ENCODE measurements at places on chromosomes 4 and X. TPM values are rescaled to one million over a fixed set of nuclear protein-coding genes. Genes with fewer than 3 reads are reported as not detected.

Gene MAGEC1
- not detected for total RNA-seq

DNA sequence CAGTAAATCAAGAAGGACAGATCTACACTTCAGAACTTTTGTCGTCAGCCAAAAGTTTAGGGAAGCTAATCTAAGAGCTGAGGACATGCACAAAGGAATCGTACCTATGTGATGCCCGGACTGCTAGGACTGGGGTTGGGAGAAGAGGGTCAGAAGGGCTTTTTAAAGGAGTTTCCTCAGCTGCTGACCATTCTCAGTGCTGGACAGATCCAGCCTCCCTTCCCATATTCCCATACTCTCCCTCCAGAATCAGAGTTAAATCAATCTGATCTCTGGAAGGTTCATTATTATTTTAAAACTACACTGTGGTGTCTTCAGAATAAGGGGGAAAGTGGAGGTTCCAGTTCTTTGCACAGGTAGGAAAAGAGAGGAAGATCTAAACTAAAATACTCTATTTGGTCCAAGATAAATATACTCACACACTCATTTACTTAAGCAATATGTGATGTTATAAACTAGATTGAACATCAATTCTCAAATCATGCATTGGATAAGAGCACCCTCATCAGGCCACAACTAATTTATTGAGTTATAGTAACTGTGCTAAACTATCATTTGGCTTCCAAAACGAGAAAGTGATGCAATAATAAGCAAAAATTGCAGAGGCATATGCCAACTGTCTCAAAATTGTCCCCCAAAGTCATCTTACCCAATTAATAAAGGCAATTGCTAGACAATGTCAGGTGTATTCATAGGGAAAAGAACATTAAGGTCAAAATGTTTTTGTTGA is 124.7 kb downstream of the HNRNPD start:
- no peak overlapping the region for H3K27ac ChIP-seq
- H3K27me3 ChIP-seq, result no peaks in the 10 kb centered on the region
- no peaks in the 10 kb centered on the region for H3K4me1 ChIP-seq
- no peak for DNase-seq

- no peak for DNase-seq
- no peaks in the 10 kb centered on the region for H3K4me1 ChIP-seq
- no peaks in the 10 kb centered on the region for H3K27me3 ChIP-seq
- H3K36me3 ChIP-seq, result no peaks in the 10 kb centered on the region
- H3K27ac ChIP-seq, result no peak overlapping the region
Observed at GRCh38 chr4:179352221-179352620, 1910.0 kb upstream of the AGA start.

Gene FGFRL1
- 18.9 TPM for total RNA-seq

GRCh38 chr4:110475881-110476818 is at the start of gene ENPEP:
Gene ENPEP (plus strand): TSS chr4:110476155. CDS start chr4:110476415, 260 bp downstream.
- H3K27ac ChIP-seq, result no peak within 1 kb of the TSS
- no peaks in the 10 kb centered on the region for H3K27me3 ChIP-seq
- DNase-seq, result no peak
- no peak within 1 kb of the TSS for H3K4me3 ChIP-seq

DNA sequence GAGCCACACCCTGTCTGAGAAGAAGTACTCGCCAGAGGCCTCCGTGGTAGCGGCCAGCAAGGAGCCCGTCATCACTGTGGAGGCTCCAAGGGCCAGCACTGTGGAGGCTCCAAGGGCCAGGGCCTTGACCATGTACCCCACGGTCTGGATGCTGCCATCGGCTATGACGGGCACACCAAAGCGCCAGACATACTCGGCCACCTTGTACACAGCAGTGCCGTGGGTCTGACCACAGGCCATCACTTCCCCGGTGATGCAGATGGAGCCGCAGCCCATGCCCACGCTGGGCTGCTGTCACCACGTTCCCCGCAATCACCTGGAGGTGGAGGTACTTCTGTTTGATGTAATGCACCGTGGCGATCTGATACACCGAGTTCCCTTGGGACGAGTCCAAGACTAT is 377.7 kb upstream of the MAOA start:
- no peak for DNase-seq
- H3K4me3 ChIP-seq, result no peak overlapping the region
- no peaks in the 10 kb centered on the region for H3K4me1 ChIP-seq

Gene NWD2
- not detected for total RNA-seq

Gene F9
- total RNA-seq, result not detected

Gene ADH1C
- total RNA-seq, result not detected

GRCh38 chr4:128009428-128009827 is 44.2 kb downstream of the ABHD18 start:
- no peaks in the 10 kb centered on the region for H3K27me3 ChIP-seq
- H3K4me3 ChIP-seq, result no peak overlapping the region
- no peaks in the 10 kb centered on the region for H3K4me1 ChIP-seq
- DNase-seq, result no peak

Gene GAGE2A
- total RNA-seq, result not detected

DNA sequence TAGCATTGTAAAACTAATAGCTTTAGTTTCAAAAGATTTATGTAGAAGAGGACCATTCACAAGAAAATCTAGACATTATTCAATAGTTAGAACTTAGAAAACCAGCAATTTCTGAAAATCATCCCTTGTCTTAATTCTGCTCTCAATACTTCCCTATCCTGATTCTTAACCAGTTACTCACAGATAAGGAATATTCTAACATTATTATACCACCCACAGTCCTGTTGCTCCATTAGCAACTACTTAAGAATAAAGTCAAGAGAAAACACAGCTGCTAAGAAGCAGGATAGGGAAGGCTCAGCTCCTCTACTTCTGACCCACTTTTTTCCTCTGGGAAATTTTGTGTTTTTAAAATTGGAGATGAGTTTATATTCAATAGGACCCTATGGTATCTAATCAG is 47.7 kb downstream of the PHKA1 start:
- no peak overlapping the region for H3K27ac ChIP-seq
- H3K4me3 ChIP-seq, result no peak overlapping the region
- DNase-seq, result no peak
- no peaks in the 10 kb centered on the region for H3K4me1 ChIP-seq
- H3K27me3 ChIP-seq, result no peaks in the 10 kb centered on the region

- no peak overlapping the region for H3K4me3 ChIP-seq
- DNase-seq, result no peak
- H3K27me3 ChIP-seq, result no peaks in the 10 kb centered on the region
- no peak overlapping the region for H3K27ac ChIP-seq
Observed at GRCh38 chrX:10939424-10939823, 171.7 kb upstream of the HCCS start.

GRCh38 chrX:1903236-1903935 is 288.5 kb downstream of the ASMT start:
- H3K27ac ChIP-seq, result no peak overlapping the region
- no peak for DNase-seq
- no peak overlapping the region for H3K4me3 ChIP-seq

DNA sequence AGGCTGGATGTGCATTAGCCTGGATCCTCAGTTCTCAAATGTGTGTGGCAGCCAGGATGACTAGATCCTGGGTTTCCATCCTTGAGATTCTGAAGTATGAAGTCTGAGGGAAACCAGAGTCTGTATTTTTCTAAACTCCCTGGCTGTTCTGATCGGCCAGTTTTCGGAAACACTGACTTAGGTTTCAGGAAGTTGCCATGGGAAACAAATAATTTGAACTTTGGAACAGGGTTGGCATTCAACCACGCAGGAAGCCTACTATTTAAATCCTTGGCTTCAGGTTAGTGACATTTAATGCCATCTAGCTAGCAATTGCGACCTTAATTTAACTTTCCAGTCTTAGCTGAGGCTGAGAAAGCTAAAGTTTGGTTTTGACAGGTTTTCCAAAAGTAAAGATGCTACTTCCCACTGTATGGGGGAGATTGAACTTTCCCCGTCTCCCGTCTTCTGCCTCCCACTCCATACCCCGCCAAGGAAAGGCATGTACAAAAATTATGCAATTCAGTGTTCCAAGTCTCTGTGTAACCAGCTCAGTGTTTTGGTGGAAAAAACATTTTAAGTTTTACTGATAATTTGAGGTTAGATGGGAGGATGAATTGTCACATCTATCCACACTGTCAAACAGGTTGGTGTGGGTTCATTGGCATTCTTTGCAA is 67.6 kb downstream of the PDGFRA start:
- H3K36me3 ChIP-seq, result no peaks in the 10 kb centered on the region
- no peak overlapping the region for H3K4me3 ChIP-seq
- H3K27ac ChIP-seq, result no peak overlapping the region
- DNase-seq, result no peak
- H3K27me3 ChIP-seq, result no peaks in the 10 kb centered on the region
- no peaks in the 10 kb centered on the region for H3K4me1 ChIP-seq

Gene EFHC2
- 3.4 TPM for total RNA-seq

GRCh38 chr4:117093571-117093970 is 8.2 kb upstream of the TRAM1L1 start:
- H3K36me3 ChIP-seq, result no peaks in the 10 kb centered on the region
- H3K4me1 ChIP-seq, result no peaks in the 10 kb centered on the region
- H3K4me3 ChIP-seq, result no peak overlapping the region

Gene HOPX
- total RNA-seq, result not detected

DNA sequence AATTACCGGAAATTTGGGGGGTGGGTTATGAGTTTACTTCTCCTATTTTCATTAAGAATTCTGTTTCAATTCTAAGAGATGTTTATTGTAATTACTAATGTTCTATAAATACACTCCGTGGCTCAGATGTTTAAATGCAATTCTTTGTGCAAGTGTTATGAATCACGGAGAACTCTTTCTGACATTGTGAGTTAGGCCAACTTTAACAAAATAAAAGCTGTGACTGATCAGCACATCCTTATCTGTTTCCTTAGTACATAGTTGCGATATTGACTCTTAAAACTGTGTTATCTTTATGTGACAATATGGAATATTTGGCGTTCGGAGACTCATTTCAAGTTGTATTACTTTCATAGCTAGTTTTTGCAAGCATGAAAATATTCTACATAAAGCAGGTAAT is 902 bp downstream of the KLHL4 start:
- no peak overlapping the region for H3K27ac ChIP-seq
- H3K27me3 ChIP-seq, result no peaks in the 10 kb centered on the region
- peak overlapping the region; percentile 54 for H3K4me3 ChIP-seq
- DNase-seq, result no peak
- no peaks in the 10 kb centered on the region for H3K36me3 ChIP-seq

- no peaks in the 10 kb centered on the region for H3K4me1 ChIP-seq
- no peak for DNase-seq
- H3K27ac ChIP-seq, result no peak overlapping the region
- H3K27me3 ChIP-seq, result no peaks in the 10 kb centered on the region
- no peaks in the 10 kb centered on the region for H3K36me3 ChIP-seq
Observed at GRCh38 chr4:79290376-79290775, 35.5 kb downstream of the NAA11 start.

Gene PHOX2B
- total RNA-seq, result not detected

- no peak overlapping the region for H3K27ac ChIP-seq
- H3K4me3 ChIP-seq, result no peak overlapping the region
- no peaks in the 10 kb centered on the region for H3K36me3 ChIP-seq
- DNase-seq, result no peak
Observed at GRCh38 chrX:17470136-17470535, 95.1 kb downstream of the NHS start.

DNA sequence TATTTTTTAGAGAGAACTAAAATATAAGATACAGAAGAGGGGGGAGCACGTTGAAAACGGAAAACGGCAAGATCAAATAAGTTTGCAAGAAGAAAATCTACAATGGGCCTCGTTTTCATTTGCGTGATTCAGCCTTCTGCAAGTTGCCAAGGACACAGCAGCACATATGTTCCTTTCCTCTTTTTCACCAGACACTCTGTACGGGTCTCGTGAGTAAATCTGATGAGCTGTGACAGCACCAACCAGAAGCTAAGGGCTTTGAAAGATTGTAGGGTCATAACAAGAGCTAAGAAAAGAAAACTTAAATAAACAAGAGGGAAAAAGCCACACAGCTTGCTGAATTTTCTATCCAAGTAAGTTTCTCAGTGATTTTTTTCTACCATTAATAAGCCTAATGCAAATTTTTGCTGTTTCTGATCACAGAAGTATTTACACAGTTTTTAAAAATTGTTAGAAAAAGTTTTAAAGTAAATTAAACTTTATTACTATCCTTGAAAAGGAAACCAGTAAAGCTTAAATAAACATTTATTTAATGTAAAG is 63.4 kb downstream of the SCML2 start:
- H3K4me1 ChIP-seq, result peaks cover 7% of the 10 kb centered on the region
- H3K4me3 ChIP-seq, result no peak overlapping the region

- H3K4me3 ChIP-seq, result no peak overlapping the region
- no peaks in the 10 kb centered on the region for H3K4me1 ChIP-seq
- no peak overlapping the region for H3K27ac ChIP-seq
- no peaks in the 10 kb centered on the region for H3K36me3 ChIP-seq
- no peaks in the 10 kb centered on the region for H3K27me3 ChIP-seq
Observed at GRCh38 chrX:41241962-41242361, 92.0 kb upstream of the DDX3X start.

Gene MEPE
- not detected for total RNA-seq

Gene PARM1
- 5.2 TPM for total RNA-seq

Gene TRO
- total RNA-seq, result 49.5 TPM

DNA sequence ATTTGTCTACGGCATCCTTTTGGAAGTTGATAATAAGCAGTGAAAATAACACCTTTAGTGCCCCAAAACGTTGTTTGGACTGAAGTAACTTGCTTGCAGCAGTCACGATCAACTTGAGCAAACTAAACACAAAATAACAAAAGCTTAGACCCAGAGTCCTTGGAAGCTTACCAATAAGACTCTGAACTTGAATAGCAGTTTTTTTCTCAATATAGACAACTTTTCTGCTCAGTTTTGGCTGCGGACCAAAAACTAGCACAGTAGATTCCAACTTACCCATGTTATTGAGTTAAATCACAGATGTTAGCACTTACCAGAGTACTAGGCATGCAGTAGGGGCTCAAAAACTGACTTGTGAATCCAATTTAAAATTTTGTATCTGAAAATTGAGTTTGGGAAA is 746.9 kb downstream of the PCDH19 start:
- no peak for DNase-seq
- no peaks in the 10 kb centered on the region for H3K27me3 ChIP-seq
- H3K4me1 ChIP-seq, result no peaks in the 10 kb centered on the region
- no peaks in the 10 kb centered on the region for H3K36me3 ChIP-seq
- H3K4me3 ChIP-seq, result no peak overlapping the region

- H3K4me3 ChIP-seq, result no peak overlapping the region
- H3K4me1 ChIP-seq, result no peaks in the 10 kb centered on the region
- no peak for DNase-seq
- H3K36me3 ChIP-seq, result no peaks in the 10 kb centered on the region
Observed at GRCh38 chr4:61933527-61933926, 733.4 kb downstream of the ADGRL3 start.

- no peaks in the 10 kb centered on the region for H3K27me3 ChIP-seq
- no peaks in the 10 kb centered on the region for H3K36me3 ChIP-seq
- no peaks in the 10 kb centered on the region for H3K4me1 ChIP-seq
- H3K27ac ChIP-seq, result 0 out of 2 replicates have a peak overlapping the region, but pooled peaks have one; percentile 10
- DNase-seq, result no peak
Observed at GRCh38 chr4:74543983-74544382, 99.0 kb downstream of the AREG start.

GRCh38 chr4:1370321-1371124 is 23.5 kb downstream of the UVSSA start:
- no peaks in the 10 kb centered on the region for H3K4me1 ChIP-seq
- H3K36me3 ChIP-seq, result no peaks in the 10 kb centered on the region
- no peak overlapping the region for H3K4me3 ChIP-seq

Gene SULT1E1
- not detected for total RNA-seq

- no peak overlapping the region for H3K27ac ChIP-seq
- H3K36me3 ChIP-seq, result no peaks in the 10 kb centered on the region
Observed at GRCh38 chr4:154616731-154617130, 4.3 kb upstream of the FGG start.

Measured in H1 (cell line).